ENCODE measurements at places on chromosomes 12 and 14. TPM values are rescaled to one million over a fixed set of nuclear protein-coding genes. Genes with fewer than 3 reads are reported as not detected.

Gene GDF3
- total RNA-seq: 0.30 TPM

Gene IL31
- total RNA-seq: not detected

Gene ARMH4
- 0.76 TPM for total RNA-seq

Gene GAS2L3
- total RNA-seq: 0.38 TPM

Gene NANOG
- not detected for total RNA-seq

Gene TMEM132D
- total RNA-seq: not detected

Gene KRT71
- not detected for total RNA-seq

Gene RNF212B
- total RNA-seq: not detected

Gene ING4
- 29.6 TPM for total RNA-seq

Gene CNTN1
- 0.23 TPM for total RNA-seq

Gene SERPINA5
- 7.2 TPM for total RNA-seq

Gene MYG1
- total RNA-seq: 44.7 TPM

Gene LRTM2
- not detected for total RNA-seq

Gene FOXA1
- total RNA-seq: not detected

Gene TRPV4
- not detected for total RNA-seq

Gene CD27
- 0.29 TPM for total RNA-seq

Gene HECTD1
- 405 TPM for total RNA-seq

Gene ADCY6
- 13.1 TPM for total RNA-seq

Gene GNB3
- 0.37 TPM for total RNA-seq

Gene TFCP2
- 21.7 TPM for total RNA-seq

Gene KRT6C
- total RNA-seq: 0.21 TPM

Gene EML1
- total RNA-seq: 7.5 TPM

Gene WDR89
- total RNA-seq: 9.0 TPM

Gene OR4E2
- not detected for total RNA-seq

Gene RBM19
- total RNA-seq: 28.6 TPM

Gene AVPR1A
- total RNA-seq: 1.5 TPM

Gene RNF31
- 53.5 TPM for total RNA-seq

Measured in psoas muscle (tissue), 8 donors.